Activated CD4-positive, alpha-beta T cell treated with anti-CD3 and anti-CD28 coated beads, Interleukin-2, Interleukin-6, amounts not matched to agents 100 ng/mL and 50 ng/mL, durations not matched to agents 16 hours and 8 hours (primary cell): ENCODE measurements at places on chromosomes 5 and 9.

GRCh38 chr5:151781201-151781600, 9.4 kb downstream of the G3BP1 start:
- DNase-seq, result no peak

DNA sequence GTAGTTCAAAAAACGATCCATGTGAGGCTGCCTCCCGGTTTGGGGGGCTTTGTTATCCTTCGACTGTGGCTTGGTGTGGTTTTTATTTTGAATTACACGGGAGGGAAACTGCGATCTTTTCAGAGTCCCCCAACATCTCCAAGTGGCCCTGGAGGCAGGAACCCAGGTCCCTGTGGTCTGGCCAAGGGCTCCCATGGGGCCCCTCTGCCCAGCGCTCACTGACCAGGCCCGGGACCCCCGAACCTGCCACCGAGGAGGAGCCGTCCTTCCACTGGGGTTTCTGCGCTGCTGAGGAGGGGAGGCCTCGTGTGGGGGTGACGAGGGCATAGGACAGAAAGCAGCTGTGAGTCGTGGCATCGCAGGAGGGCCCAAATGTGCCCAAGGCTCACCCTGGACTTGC, 18.1 kb upstream of the SCGB3A1 start:
- no peak for DNase-seq

DNA sequence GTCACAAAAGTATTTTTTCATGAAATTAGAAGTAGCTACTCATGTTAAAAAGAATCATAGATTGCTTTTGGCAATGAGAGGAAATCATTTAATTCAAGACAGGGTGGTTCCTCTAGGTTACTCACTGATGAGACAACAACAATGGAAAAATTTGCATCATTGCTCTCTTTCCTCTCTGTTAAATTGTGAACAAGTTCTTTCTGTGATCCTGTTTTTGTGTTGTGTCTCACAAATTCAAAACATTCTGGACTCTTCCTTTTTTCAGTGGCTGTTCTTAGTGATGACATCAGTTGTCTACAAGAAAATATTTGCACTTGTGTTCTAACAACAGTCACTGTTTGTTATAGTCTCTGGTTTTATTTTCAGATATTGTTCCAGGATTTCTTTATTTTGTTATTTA, 95.3 kb downstream of the XRCC4 start:
- DNase-seq, result no peak

DNA sequence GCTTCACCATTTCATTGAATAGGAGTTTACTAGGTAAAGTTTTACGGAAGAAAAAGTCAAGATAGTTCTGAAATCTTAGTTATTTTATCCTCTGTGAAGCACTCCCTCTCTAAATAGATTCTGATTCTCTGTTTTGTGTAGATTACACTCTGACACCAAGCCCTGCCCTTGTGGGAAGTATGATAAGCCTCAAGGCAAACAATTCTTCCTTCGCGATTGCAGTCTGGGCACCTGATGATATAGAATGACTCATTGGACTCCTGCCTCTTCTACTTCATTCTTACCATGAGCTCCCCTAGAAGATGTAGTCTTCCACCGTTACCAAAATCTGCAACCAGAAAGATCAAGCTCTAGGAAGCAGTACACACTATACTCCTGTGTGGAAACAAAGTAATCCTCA, 626.9 kb upstream of the PTGER4 start:
- DNase-seq, result no peak

DNA sequence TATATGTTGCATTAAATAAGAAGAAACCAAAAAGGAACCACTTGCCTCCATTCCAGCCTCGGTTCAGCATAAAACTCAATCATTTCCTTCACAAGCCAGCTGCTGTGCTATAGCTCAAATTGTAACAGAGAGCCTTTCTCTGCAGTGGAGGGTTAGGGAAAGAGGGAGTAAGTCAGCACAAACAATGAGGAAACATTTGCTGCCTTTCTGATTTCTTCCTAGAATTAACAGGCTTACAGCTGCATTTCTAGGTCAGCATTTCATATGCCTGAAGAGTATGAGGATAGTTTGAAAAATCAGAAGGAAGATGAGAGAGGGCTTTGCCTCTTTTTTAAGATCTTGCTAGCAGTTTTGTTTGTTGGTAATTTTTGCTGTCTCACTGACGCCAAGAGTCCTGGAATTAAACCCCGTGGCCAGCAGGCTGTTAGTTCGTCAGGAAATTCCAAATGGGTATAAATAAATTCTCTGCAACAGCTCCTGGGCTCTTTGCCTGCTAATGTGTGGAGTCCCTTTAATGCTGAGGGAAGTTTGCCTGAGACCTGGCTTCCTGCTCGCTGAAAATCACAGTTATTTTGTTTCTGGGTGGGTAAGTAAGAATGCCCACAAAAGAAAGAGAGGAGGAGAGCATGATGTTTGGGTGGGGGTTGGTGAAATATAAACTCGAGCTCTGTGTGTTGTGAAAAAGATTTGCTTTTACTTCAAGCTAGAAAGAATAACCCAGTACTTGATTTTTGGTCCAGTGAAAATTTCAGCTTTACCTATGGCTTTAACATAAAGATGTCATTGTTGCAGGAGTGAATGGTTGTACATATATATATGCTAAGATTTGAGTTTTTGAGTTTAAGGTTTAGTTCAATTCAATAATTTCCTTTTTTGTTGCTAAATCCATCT, 148.1 kb upstream of the DMRT1 start:
- DNase-seq, result no peak

DNA sequence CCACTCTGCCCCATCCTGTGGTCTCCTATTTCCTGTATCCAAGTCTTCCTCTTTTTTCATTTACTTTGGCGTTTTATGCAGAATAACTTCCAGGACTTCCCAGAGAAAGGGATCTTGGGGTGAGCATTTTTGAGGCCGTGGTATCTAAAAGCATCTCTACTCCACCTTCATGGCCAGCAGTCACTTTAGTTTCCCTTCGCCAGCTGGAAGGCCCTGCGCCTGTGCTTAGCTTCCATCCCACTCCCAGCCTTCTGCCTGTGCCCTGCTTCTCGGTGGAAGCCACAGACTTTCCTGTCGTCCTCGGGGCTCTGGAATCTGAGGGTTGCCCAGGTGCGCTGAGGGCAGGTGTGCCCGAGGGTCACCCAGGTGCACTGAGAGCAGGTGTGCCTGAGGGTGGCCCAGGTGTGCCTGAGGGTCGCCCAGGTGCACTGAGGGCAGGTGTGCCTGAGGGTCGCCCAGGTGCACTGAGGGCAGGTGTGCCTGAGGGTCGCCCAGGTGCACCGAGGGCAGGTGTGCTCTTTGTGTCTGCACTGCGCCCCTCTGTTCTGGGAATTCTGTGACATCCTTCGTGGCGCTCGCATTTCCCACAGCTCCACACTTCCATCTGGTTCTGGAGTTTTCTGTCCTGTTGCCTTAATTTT, 32.4 kb upstream of the LRRC14B start:
- no peak for DNase-seq

DNA sequence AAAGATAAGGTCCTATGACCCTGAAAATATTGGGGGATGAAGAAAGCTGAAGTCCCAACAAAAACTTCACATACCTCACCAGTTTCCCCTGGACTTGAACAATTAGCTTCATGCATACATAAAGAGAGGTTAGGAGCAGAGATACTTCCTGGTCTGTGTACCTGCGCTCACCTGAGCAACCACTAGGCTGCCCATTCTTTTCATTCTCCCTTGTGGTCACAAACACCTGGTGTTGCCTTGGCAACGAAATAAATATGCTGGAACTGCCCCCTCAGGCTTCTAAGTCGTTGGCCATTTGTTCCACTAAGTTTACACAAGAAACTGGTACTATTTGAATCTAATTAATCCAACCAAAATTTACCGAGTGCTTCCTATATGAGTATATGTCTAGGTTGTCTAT, 18.1 kb downstream of the OTP start:
- no peak for DNase-seq

- DNase-seq, result no peak
These were observed 58.0 kb downstream of the PTPN3 start for GRCh38 chr9:109440117-109440515.

DNA sequence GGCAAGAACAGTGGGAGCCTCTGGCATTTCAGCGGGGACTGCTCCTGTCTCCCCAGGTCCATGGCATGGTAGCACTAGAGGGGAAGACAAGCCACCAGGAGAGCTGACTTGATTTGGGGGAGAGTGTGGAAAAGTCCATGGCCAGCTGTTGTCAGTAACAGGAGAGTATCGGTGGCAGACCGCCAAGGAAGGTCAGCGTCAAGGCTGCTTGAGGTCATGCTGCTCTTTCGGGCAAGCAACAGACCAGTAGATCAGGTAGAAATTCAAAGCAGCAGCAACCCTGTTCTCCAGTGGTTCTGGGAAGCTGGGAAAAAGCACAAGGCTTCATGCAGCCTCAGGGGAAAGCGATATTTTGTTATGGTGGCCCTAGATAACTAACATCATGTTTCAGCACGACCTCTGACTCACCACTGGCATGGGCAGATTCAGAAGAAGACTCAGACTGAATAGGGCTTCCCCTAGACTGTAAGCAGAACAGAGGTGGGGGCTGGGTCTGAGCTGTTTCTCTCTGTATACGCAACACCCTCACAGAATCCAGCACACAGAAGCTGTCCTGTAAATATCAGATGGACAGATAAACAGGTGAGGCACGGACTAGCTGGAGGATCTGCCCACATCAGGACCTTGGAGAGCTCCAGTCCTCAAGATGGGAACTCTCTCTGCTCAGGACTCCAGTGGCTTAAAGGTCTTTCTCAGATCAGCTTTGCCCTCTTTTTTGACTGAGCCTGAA, 35.2 kb upstream of the PLEKHG4B start:
- DNase-seq, result peak; percentile 8

- DNase-seq, result no peak
These were observed 29.7 kb downstream of the GPR21 start for GRCh38 chr9:123063177-123063598.

DNA sequence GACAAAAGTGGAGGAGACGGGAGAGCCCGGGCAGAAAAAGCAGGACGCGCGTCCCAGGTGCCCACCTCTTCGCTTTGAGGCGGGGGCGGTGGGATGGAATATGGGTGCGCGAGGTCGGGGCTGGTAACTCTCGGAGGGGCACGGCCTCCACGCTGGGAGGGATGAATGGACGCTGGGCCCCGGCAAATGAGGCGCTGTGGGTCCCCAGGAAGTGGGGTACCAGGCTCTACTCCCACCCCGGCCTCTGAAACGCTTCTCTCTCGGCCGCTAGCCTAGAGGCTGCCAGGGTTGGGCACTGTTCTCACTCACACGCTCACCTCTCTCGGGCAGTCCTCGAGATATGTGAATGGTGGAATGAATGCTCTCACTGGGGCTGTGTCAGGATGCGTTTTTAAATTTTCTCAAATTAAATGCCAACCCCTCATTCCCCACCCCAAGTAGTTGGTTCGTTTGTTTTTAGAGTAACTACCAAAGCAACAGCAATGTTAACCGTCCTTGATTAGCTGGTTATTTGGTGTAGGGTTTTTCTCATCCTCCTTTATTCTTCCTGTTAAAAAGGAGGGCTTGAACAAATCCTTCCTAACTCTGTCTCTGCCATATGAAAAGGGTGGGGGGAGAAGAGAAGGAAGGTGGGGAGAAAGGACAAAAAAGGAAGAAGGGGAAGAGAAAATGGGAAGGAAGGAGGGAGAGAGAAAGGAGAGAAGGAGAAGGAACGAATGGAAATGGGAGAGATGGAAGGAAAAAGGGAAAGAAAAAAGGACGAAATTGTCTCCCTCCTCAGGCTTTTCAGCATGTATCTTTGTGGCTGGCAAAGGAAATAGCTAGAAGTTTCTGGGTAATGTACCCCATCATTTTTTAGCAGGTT, 1.3 kb upstream of the EBF1 start:
- DNase-seq, result no peak

- no peak for DNase-seq
These were observed 159.2 kb upstream of the WWC1 start for GRCh38 chr5:168132241-168132641.

DNA sequence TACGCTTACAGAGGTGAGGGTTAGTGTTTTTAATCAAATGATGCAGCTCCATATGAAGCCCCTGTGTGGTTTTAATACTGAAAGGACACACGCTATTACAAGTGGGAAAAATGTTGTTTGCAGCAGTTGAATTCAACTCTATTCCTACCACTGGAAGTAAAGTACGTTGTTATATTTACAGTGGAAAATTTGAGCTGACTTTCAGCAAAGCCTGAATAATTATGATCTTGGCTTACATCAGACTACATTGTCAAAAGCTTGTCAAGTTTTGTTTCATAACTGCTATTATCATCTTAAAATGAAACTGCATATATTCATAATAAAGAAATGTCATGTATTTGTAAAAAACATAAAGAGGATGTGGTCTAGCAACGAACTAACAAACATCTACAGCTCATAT, 818.5 kb downstream of the SEMA5A start:
- DNase-seq, result no peak

DNA sequence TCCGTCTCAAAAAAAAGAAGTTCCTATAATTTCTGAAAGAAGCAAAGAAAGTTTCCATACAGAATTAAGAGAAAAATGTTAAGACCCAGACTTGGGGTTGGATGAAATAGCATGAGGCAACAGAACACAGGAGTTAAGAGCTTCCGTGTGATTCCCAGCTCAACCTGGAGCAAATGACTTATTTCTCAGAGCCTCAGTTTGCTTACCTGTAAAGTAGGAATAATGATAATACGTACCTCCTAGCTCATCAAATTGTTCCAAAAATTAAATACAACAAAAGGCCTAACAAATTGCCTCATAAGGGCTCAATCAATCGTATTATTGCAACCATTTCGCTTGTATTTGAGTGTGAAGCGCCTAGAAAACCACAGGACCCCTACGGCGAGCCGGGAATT, 600 bp upstream of the GPR107 start:
- DNase-seq, result no peak
